Fibroblast of skin of left biceps (primary cell): ENCODE measurements at places on chromosomes 2 and 18.

DNA sequence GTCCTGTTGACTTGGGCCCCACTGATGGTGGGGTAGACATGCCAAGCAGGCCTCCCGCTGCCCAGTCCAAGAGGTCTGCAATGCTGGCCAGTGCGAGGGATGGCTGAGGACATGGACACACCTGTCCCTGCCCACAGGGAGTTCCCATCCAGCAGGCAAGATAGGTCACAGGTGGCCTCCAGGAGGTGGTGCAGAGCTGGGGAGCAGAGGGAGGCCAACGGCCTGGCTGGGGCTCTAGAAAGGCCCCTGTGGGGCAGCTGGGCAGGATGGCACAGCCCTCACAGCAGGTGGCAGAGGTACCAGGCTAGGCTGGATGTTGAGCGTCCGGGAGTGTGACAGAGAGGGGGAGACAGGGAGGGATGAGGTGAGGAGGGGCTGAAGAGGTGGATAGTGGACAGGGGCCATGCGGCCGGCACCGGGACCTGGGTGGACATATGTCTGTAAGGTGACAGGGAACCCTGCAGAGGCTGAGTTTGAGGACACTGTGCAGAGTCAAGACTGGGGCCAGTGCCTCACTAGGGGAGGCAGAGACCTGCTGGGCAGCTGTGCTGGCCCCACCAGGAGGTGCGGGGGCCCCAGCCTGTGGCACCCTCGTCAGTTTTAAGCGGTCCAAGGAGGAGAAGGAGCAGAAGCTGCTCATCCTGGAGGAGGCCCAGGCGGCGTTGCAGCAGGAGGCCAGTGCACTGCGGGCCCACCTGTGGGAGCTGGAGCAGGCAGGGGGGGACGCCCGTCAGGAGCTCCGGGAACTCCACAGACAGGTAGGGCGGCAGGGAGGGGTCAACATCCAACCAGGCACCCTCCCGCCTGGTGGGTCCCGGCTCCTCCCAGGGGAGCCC, 34.3 kb upstream of the SNED1 start:
- DNase-seq = no peak

GRCh38 chr2:182506606-182507005, 79.8 kb upstream of the PDE1A start:
- no peak for DNase-seq

- DNase-seq = no peak
These were observed 51.5 kb downstream of the NCK2 start for GRCh38 chr2:105796131-105796638.

DNA sequence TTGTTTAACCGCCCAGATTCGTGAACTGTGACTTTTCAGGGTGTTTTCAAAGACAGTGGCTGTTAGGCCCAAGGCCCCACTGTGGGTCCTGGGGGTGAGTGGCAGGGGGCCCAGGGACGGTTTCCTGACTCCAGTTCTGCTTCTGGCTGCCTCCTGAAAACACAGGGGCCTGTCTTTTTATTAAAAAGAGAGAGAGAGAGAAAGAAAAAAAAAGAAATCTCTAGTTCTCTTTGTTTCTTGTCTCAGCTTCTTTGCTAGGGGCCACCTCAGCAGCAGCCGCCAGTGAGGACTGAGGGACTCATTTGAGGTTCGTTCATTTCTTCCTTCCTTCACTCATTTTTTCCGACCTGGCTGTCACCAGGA, 15.4 kb upstream of the E2F6 start:
- no peak for DNase-seq

- no peak for DNase-seq
These were observed 90.1 kb downstream of the TWIST2 start for GRCh38 chr2:238938003-238938400.

- DNase-seq = no peak
These were observed 82.0 kb downstream of the LIMS1 start for GRCh38 chr2:108616318-108616717.

DNA sequence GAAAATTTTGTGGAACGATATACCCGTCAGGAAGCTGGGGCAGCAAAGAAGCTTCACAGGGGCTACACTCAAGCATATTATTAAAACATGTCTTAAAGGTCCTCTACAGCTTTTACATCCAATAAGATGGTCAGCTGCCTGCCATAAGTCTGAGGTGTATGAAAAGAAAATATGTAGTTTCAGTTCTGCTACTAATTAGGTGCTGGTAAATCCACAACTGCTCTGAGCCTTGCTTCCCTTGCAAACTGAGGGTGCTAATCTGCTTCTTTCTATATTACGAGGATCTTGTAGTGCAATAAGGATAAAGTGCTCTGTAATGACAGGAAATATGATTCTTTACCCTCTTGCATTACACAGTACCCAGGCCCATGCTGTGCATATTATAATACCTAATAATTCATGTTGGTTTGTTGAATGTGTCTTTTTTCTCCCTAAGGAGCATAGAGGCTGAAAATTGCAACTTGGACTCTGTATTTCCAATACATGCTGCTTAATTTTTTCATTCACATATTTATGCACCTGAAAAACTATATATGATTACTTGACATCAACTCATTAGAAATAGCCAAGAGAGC, 14.5 kb upstream of the SLC8A1 start:
- DNase-seq = no peak

GRCh38 chr2:168208652-168209051, 38.7 kb downstream of the STK39 start:
- no peak for DNase-seq

- no peak for DNase-seq
These were observed 62.1 kb downstream of the RND3 start for GRCh38 chr2:150425121-150425955.

DNA sequence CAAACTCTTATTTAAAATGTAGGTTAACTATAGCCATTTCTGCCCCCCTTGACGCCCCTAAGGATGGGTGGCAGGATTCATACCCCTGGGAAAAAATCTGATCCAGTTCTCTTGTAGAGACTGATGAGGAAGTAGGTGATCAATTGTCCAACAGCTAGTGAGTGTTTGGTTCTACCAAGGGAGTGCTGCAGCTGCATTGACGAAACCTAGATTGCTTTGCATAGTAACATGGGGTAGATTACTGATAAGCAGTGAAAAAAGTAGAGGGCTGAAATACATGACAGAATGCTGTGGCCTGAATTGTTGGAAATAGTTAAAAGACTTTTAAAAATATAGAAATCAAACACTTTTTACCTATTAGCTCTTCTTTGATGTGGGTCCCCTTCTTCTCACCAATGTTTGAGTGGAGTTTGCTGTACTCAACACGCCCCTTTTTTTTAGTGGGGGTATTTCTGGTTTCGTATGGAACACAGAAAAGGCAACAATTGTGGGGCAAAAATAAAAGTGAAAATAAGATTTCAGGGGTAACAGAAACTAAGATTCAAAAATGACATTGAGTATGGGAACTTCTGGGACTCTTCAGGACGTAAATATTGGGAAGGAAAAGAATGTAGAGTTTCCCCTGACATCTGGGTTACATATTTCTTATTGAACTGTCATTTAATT, 66.2 kb downstream of the MAIP1 start:
- no peak for DNase-seq

DNA sequence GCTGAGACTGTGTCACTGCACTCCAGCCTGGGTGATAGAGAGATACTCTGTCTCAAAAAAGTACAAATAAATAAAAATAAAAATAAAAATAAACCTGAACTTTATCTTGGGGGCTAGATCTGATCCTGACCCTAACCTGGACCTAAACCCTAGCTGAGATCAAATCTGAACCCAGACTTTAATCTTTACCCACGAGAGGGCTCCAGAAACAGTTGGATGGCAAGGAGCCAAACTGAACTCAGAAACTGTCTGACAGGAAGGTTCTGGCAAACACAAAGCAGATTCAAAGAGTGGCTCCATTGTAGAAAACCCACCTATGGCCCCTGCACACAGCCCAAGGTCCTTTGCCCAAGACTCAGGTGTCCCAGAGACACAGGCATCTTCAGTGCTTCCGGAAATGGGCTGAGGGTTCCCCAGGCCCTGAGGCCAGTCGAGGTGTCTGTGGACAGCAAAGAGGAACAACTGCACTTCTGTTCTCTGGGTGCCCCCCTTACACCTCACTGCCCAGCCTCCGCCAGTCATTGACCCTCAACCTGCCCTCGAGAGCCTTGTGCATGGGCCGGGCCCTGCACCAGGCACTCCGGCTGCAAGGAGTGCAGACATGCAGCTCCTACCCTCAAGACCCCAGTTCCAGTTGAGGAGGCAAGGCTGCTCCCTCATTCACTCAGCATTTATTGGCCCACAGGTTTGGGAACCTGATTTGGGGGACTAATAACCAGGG, 95.2 kb downstream of the TFCP2L1 start:
- DNase-seq = no peak

DNA sequence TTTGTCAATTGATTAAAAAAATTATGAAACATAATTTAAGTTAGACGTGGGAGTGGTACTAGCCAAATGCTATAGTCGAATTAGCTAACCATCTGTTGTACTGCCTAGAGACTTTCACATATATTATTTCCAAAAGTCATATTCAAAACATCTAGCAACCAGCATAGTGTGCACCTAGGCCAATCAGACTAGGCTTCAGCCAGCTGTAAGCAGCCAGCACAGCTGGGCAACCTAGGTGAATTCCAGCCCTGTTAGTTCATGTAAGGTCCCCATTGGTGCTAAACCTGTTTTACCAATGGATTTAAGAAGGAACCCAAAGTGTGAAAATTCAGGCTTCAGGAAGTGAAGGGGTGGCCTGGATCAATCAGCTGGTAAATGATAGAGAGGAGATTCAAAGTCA, 144.3 kb downstream of the BCL2 start:
- DNase-seq = no peak

DNA sequence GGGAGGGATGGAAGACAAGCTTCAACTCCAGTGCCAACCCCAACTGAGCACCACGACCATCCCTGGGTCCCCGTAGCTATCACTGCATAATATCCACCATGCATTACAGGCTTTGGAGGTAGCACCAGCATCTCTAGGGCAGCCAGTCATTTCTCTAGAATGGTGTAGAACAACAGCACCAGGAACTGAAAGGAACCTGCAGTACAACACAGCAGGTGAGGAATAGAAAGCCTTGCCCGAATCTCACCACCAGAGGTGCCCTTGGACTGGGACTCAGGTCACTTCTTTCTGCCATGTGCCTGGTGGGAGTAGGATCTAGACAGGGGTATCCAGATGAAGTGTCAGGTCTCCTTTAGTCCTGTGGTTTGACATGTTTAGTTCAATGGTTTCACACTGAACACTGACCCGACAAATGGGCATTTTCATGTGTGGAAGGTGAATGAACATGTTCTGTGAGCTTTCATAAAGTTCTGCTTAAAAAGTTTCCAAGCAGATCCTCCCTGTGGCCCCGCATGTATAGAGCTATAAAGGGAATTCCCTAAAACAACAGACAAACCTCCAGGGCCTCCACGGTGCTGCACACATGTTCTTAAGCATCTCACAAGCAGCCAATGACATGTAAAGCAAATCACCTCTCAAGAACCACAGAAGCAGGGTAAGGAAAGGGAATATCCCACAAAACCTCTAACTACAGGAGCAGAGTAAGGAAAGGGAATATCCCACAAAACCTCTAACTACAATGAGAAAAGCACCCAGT, 208.3 kb downstream of the AFF3 start:
- DNase-seq = no peak

GRCh38 chr2:162734866-162735265, 103.7 kb downstream of the KCNH7 start:
- no peak for DNase-seq

- no peak for DNase-seq
These were observed 21.6 kb downstream of the INPP5D start for GRCh38 chr2:233081731-233082221.

GRCh38 chr2:58027029-58027428, 19.6 kb upstream of the VRK2 start:
- DNase-seq = no peak

DNA sequence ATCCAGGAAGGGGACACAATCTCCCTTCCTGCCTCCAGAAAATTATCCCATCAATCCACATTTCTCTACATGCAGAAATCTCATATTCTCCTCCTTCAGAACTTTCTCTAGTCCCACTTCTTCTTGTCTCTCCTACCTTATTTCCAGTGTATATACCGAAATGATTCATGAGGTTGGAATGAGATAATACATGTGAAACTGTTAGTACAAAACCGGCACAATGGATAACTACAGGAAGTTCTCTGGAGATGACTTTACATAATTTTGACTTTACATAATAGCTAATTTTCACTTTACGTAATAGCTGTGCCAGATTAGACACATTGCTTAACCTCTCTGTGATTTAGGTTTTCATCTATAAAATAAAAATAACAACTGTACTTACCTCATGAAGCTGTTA, 801.3 kb downstream of the ERBB4 start:
- no peak for DNase-seq

GRCh38 chr2:135255208-135255607, 203.1 kb downstream of the RAB3GAP1 start:
- no peak for DNase-seq

DNA sequence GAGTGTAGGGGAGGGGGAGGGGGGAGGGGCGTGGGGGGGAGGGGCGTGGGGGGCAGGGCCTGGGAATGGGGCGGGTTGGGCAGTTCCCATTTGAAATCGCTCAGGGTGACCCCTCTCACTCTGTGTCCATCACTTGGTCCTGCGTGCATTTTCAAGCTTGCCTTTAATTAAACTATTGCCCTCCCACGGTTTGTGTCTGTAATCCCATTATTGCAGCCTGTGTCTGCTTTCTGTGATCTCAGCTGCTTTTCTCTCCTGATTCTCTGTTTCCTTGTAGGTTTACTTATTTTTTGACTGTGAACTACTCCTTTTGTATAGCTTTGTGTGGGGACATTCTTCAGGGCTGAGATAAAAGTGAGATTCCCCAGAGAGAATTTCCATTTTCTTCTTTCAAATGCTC, 1.3 kb downstream of the DCDC2C start:
- DNase-seq = no peak

GRCh38 chr2:104385743-104386142, 468.2 kb upstream of the POU3F3 start:
- no peak for DNase-seq

DNA sequence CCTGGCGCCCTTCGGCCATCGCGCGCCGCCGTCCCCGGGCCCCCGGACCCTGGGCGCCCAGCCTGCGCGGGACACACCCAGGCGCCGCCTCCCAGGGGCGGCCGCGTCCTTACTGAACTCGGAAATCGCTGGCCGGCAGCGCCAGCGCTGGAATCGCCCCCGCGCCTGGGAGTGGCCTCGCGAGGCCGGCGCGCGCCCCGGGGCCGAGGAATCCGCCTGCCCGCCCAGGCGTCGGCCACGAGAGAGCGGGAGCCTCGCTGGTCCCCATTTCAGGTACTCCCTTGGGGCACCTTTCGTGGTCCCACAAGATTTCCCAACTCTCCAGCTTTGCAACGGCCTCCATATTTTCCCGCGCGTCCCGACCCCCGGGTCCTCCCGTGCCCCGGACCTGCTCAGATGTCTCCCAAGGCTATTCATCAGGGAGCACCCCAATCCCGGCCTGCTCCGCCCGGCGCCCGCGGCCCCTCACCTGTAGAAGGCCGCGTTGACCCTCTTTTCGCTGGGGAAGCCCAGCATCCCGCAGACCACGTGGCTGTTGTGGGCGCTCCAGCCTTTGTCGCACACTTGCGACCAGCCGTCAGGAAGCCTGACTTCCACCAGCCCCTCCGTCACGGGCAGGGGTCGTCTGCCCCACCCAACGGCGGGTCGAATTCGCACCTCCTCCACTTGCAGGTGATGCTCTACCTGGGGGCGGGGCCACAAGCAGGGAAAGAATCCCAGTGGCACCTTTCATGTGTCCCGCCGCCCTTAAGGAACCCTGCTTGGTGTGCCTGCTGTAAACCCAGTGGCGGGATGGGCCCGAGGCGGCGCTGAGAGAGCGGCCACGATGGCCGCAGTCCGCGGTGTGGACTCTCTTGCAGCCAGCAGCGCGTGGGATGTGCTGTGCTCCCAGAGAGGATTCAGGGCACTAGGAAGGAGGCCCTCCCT, 4.6 kb downstream of the LOXL3 start:
- no peak for DNase-seq

GRCh38 chr2:58970365-58970764, 729.2 kb upstream of the FANCL start:
- DNase-seq = no peak

- no peak for DNase-seq
These were observed 135.1 kb downstream of the ACTR3 start for GRCh38 chr2:114025030-114025429.
